Stimulated activated CD8-positive, alpha-beta memory T cell treated with anti-CD3 and anti-CD28 coated beads, Interleukin-4, amount 100 ng/mL, for 1 hour (primary cell): ENCODE measurements at places on chromosomes 1 and 21.

DNA sequence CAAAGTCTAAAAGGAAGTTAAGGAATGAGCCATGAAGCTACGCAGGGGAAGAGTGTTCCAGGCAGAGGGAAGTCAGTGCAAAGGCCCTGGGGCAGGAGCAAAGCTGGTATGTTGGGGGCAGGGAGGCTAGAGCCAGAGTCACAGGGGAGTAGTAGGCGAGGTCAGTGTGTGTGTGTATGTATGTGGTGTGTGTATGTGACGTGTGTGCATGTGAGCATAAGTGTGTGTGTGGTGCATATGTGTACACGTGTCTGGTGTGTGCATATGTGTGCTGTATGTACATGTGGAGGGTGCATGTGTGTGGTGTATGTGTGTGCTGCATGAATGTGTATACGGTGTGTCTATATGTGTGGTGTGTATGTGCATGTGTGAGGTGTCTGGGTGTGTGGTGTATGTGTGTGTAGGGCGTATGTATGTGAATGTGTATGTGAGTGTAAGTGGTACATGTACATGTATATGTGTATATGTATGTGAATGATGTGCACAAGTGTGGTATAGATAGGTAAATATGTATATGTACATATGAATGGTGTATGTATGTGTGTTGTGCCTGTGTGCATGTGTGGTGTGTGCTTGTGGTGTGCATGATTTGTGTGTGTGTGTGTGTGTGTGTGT lies 20.8 kb upstream of the NID1 start:
- DNase-seq: no peak

DNA sequence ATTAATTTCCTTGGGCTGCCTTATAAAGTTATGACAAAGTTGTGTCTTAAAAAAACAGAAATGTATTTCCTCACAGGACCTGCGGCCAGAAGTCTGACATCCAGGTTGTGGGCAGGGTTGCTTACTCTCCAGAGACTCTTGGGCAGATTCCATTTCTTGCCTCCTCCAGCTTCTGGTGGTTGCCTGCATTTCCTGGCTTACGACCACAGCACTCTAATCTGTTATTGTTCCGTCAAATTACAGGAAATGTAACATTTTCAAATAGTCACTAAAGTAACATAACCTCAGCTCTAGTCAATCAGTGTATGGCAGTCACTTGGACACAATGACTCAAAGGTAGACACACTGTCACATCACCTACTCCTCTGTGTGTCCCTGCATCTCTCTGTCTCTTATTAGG lies 226.8 kb downstream of the DNAH14 start:
- no peak for DNase-seq

DNA sequence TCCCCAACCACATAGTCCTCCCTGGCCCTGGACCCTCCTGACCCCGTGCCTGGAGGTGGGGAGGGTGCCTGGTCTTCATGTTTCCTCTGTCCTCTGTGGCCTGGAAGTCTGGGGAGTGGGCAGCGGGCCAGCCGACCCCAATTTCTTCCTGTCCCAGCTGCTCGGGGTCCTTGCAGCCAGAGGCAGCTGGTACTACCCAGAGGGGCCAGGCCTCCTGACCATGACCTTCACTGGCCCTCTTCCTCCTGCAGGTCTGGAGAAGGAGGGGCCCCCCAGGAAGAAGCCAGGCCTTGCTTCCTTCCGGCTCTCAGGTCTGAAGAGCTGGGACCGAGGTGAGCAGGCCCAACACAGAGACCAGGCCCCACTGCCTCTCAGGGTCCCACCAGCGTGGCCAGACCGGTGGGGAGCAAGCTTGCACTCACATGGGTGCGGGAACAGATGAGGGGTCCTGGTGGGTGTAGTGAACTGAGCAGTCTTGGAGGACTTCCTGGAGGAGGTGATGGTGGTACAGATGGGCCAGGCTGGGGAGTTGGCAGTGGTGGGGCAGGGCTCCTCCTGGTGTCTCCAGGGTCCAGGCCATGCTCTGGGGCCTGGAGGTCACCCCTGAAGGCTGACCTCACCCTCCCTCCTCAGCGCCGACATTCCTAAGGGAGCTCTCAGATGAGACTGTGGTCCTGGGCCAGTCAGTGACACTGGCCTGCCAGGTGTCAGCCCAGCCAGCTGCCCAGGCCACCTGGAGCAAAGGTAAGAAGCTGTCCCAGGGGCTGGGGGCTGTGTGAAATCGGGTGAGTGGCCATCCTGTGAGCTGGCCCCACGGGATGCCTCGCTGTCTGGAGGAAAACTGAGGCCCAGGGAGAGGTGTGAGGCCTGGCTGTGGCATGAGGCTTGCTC lies 32.7 kb downstream of the TRIM11 start:
- no peak for DNase-seq

DNA sequence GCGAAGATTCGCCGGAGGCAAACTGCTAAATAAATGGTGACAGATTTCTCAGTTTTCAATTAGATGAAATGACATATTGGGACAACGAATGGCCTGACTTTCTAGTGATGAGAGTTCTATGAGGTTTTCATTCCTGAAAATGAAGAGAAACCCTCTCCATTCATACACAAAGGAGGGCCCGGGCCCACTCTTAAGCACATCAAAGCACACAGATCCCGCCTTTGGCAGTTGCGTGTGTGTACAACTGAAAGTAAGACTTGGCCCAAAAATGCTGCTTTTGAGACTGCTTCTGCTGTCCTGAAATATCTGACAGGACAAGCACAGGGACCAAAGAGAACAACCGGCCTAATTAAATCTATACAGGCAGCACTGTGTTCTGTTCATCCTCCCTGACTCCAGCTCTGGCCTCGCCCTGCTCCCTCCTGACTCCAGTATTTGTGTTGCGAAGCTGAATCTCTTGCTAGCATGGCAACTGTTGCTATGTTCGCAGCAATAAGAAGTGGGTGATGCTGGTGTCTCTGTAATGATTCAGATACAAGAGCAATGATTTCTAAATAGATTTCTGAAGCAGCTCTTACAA lies 7.4 kb downstream of the LRRC53 start:
- no peak for DNase-seq

- no peak for DNase-seq
Measured at GRCh38 chr21:39774227-39774626, 29.2 kb downstream of the IGSF5 start.

GRCh38 chr1:229287267-229287666 lies 16.4 kb downstream of the RAB4A start:
- DNase-seq: no peak

- no peak for DNase-seq
Measured at GRCh38 chr1:238606896-238607295, 716.2 kb upstream of the ZP4 start.

DNA sequence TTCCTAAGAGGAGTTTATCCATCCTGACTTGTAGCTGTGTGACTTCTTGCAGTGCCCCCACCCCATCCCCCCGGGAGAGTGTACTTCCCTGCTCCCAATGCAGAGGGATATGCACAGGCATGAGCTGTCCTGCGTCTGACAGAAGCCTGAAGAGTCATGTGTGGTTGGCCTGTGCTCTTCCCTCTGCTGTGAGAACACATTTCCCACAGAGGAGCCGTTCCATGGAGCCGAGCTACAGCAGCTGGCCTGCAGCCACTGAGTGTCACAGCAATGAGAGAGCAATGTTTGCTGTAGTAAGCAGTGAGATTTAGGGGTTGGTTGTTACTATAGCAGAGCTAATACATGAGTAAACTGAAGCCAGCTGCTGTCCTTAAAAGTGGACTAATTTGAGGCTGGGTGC lies 22.0 kb downstream of the PARS2 start:
- DNase-seq: no peak

DNA sequence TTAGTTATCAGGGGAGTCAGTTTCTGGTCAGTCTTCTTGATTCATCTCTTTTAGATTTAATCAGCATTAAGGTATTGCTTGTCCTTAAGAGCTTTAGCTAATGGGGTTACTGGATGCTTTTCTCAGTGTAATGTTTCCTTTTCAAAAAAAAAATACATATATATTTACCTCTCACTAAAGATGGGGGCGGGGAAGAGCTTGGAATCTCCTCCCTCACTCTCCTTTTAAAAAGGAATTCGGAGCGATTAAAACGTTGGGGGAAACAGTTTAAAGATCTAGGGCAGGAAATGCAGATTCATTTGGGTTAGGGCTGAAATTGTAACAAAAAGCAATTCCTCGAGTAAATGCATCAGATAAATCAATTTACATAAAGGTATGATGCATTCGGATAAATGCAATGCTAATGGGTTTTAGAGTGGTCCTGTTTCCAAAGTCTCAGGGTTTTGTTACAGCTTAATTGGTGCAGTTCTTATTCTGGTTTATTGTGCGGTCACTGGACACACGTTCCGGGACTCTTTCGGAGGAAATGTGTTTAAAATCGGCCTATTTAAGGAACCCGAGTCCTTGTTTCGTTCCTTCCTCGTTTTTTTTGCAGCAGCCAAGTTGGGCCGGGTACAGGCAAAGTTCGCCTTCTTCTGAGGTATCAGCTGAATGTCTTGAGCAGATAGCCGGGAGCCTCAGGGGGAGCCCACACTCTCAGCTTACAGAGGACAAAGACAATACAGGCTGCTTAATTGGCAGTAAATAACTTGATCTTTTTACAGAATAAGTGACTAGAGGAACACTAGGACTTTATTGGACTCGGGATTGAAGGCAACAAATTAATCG lies 1.6 kb downstream of the LMO4 start:
- no peak for DNase-seq

- DNase-seq: no peak
Measured at GRCh38 chr1:8678673-8679394, 138.6 kb downstream of the RERE start.

- DNase-seq: no peak
Measured at GRCh38 chr1:87129606-87130005, 199.1 kb upstream of the LMO4 start.

- no peak for DNase-seq
Measured at GRCh38 chr1:115506924-115507589, 134.7 kb upstream of the VANGL1 start.

DNA sequence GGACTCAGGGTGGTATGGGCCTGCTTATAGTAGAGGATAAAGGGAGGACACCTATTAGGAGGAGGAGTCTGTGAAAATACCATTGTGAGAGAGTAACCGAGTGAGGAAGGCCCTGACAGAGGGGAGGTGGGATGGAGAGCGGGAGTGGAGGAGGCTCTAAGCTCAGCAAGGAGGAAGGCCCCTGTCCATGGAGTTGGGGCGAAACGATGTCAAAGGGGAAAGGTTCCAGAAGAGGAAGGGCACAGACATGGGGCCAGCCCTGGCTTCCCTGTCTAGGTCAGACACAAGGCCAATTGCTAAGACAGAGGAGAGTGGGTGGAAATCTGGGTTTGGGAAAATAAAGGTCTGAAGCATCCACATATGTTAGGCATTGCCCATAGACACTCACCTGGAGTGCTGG lies 44.2 kb downstream of the ELK4 start:
- DNase-seq: no peak

DNA sequence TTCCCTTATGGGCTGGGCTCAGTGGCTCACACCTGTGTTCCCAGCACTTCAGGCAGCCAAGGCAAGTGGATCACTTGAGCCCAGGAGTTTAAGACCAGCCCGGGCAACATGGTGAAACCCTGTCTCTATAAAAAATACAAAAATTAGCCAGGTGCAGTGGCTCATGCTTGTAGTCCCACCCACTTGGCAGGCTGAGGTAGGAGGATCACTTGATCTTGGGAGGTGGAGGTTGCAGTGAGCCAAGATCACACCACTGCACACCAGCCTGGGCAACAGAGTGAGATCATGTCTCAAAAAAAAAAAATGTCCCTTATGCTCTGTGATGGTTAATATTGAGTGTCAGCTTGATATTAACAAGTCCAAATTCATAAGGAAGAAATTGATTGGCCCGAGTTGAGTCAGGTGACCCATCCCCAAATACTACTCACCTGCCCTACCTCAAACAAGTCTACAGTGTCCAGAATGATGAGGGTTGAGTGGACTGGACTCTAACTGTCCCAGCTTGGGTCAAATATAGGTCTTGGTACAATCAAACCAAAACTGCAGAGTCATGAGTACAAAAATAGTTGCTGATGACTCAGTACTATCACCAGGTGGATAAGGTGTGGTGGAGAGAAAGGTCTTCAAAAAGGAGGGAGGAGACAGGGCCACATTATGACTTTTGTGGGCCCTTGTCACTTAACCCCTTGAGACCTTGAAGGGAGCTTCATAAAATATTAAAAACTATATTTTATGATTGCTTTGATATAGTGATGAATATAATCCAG lies 161.0 kb downstream of the ZNF326 start:
- DNase-seq: no peak

DNA sequence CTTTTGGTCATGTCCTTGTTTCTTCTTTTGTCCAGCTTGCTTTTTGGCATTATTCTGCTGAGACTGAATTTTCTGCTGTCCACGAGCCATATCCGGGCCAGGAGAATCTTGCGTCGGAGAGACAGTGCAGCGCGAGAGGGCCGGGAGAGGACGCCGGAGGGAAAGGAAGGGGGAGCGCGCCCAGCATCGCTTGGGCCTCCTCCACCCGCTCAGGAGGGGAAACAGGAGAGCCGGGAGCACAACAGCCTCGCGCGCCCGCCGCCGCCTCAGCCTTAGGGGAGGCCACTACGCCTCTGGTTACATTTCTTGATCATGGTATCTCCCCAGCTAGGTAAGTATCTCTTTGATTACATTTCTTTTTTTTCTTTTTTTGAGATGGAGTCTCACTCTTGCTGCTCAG lies 7.4 kb upstream of the DEGS1 start:
- no peak for DNase-seq

DNA sequence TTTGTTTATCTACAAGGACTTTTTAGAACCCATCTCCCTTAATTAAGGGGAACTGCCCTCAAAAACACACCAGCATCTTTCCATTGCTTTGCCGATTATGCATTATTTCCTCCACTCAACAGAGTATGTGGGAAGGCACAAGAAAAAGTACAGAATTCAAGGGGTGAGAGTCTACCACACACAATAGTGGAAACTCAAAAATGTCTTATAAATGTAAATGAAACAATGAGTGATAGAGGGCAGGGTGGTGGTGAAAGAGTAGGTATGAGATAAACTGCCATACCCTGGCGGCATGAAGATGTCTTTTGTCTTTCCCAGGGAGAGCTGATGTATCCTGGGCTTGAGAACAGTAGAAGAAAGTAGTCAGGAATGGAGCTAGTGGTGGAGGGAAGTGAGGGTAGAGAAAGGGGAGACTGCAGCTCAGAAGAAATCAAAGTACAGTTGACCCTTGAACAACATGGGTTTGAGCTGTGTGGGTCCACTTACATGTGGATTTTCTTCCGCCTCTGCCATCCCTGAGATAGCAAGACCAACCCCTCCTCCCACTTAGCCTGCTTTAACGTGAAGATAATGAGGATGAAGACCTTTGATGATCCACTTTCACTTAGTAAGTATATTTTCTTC lies 24.4 kb downstream of the CD58 start:
- DNase-seq: no peak

DNA sequence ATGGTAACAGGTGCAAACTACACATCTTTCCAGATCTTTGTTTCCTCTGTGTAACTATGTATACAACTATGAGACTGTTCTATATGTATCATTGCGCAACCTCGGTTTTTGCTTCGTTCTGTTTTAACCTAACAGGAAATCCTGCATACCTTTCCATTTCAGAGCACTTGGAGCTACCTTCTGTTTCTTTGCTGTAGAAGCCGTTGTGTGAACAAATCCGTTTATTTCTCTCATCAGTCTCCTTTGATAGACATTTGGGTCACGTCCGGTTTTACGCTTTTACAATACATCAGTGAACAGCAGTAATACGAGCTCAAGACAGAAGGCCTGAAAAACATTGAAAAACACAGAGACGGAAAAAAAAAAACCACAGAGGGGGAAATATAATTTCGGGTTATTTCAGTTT lies 10.5 kb downstream of the ATP5IF1 start:
- no peak for DNase-seq

- DNase-seq: no peak
Measured at GRCh38 chr1:58657082-58657481, 42.8 kb downstream of the MYSM1 start.

- peak; percentile 56 for DNase-seq
Measured at GRCh38 chr1:10909697-10910680, 102.5 kb upstream of the TARDBP start.

- no peak for DNase-seq
Measured at GRCh38 chr1:53067886-53068285, 5.9 kb downstream of the PODN start.
